Foreskin fibroblast (primary cell): ENCODE measurements at places on chromosomes 1 and 21.
A peak's percentile ranks its signal among the peaks of the same experiment; 100 is the strongest.

- DNase-seq = no peak
Measured at GRCh38 chr21:46004168-46004861, 22.7 kb downstream of the COL6A1 start.

- DNase-seq = no peak
Measured at GRCh38 chr1:238408737-238409136, 518.0 kb upstream of the ZP4 start.

GRCh38 chr1:159821171-159821867 is 5.4 kb upstream of the SLAMF8 start:
- no peak for DNase-seq

DNA sequence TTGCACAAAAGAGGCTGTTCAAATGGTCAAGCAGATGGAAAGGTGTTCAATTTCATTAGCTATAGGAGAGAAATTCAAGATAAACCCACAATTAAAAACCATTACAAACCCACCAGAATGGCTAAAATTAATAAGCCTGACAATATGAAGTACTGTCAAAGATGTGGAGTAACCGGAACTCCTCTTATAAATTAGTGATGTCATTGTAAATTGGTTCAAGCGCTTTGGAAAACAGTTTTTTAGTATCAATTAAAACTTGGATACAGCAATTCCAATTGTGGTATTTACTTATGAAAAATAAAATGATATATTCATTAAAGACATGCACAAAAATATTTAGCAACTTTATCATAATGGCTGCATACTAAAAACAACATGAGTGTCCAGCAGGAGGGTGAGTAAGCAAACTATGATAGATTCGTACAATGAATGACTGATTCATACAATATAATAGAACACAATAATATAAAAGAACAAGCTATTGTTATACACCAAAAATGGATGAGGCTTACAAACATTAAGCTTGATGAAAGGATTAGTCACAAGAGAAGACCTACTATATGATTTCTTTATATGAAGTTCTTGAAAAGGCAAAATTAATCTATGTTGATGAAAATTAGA is 38.4 kb upstream of the FGGY start:
- peak; percentile 15 for DNase-seq

DNA sequence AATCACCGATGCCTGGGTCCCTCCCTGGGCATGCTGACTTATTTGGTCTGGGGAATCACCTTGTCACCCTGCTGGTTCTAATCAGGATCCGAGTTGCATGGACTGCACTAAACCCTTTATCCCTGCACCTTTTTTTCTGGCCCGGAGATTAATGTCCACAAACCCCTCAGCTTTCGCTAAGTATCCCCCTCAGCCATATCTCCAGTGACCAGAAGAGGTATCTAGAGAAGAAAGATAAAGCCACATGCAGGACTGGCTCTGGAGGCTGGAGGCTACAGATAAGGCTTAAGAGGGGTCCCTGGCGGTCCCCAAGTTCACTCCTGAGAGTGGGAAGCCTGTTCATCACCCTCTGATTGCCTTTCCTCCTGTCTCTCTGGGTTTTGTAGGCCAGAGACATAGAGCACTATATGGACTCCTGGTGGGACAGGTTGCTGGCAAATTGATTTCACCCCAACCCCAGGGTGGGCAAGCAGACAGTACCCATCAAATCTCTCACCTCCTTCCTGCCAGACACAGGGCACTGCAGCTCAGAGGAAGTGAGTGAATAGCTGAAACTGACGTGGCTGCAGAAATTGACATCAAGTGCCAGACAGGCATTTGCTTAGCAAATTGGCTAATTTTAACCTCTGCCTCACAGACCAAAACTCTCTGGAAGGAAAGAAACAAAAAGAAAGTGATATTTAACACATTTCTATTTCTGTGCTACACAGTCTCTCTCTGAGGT is 38.8 kb downstream of the HMGB4 start:
- no peak for DNase-seq

DNA sequence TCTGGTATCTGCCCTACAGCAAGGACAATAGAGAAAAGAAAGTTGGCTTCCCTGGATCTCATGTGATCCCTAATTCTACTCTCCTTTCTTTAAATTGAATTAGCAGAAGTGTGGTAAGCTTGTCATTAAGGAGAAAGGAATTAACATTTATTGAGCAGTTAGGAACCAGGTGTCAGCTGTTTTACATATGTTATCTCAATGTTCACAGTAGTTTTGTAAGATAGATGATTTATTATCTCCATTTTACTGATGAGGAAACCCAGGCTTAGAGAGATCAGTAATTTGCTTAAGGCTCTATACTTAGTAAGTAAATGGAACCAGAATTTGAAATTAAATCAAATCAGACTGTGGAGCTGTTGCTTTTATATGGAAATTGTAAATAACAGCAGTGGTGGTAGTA is 8.0 kb downstream of the XPR1 start:
- DNase-seq = no peak

- DNase-seq = no peak
Measured at GRCh38 chr1:217627431-217627830, 3.5 kb downstream of the GPATCH2 start.

DNA sequence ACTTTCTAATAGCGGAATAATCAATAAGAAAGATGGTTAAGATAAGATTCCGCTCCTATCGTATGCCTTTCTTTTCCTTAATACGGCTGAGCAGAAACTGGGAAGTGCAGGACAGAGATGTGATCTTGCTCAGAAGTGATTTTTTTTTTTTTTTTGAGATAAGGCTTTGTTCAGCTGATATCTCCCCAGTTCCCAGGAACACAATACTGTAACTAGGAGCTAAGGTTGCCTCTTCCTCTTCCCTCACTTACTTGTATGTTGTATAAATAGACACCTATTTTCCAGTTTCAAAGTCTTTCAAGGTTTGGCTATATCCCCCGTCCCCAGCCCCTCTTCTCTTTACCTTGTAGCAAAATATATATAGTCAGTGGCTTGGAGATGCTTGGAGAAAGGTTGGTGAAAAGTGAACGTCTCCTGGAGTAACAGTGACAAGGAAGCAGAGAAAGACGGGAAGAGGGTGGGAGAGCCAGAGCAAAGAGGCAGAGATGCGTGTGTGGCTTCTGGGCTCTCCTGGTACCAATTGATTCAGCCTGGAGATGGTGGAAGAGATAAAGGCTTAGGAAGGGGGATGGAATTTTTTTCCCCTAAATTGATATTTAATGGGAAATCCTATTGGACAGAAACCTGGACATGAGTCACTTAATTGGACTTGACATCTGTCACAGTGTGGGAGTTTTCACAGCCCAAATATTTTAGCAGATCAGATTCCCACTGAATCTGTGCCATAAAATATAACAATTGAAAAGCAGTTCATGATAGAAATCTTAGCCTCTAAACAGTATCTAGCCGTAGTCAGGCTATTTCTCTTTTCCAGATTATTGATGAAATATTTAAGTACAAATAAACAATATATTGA is at the start of gene NHLH2:
Gene NHLH2 (minus strand): TSS at position 522 of the 856 bp plus-strand sequence. CDS start 2,754 bp downstream, outside the sequence.
- DNase-seq = peak; percentile 6

GRCh38 chr1:22488319-22488718 is 36.7 kb downstream of the ZBTB40 start:
- peak; percentile 36 for DNase-seq

- DNase-seq = peak; percentile 68
Measured at GRCh38 chr1:101190441-101190840, 46.4 kb upstream of the S1PR1 start.

DNA sequence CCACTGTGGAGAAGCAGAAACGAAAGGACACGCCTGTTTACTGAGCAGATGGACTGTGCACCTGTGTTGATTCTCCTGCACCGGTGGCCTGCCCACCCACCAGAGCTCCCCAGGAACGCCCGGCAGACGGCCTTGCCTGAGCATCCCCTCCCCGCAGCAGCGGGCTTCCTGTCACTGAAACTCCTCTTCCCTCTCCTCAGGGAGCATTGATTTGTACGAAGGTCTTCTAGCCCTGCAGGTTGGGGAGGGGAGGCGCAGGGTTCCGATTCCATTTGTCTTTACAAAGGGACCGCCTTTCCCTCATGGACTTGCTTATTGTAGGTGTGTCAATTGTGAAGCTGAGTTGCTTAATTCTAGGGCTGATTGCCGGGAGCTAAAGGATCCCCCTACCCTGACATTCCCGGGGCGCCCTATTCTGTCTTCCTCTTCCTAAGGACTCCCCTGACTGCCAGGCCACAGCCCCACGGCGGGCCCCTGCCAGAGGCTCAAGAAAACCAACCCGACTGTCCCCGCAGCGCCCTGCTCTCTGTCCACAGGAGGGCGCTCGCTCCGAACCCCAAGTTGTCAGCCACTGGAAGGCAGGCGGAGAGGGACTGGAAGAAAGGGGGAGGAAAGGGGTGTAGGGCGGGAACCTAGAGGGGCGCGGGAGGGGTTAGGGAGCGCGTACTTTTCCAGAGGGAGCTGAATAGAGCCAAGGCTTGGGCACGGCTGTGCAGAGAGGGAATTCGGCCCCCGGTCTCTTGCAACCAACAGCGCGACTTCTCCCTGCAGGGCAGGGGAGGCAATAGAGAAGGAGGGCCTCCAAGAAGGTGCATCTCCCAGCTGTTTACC is 2.8 kb downstream of the S100A6 start:
- peak; percentile 96 for DNase-seq

GRCh38 chr1:61230523-61230922 is 148.2 kb downstream of the NFIA start:
- no peak for DNase-seq
